Activated CD4-positive, alpha-beta T cell treated with anti-CD3 and anti-CD28 coated beads, Interleukin-2, amount 50 U/mL, for 48 hours (primary cell): ENCODE measurements at places on chromosomes 5 and 9.

DNA sequence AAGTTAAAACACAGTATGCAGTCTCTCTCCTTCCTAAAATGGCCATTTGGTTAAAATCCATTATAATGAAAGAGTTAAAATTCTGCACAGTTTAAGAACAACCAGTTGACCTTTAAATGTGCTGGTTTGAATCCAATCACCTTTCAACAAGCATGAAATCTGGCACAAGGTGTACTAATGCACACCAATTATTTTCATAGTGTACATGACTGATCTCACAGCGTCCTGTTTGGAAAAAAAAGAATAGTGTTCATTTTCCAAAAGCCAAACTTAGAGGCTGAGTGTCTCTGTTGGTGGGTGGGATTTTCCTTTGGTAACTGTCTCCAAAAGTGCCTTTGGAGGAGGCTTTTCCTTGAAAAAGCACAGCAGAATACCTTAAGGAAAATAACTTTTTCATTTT, 180.6 kb downstream of the DEPDC1B start:
- no peak for DNase-seq

DNA sequence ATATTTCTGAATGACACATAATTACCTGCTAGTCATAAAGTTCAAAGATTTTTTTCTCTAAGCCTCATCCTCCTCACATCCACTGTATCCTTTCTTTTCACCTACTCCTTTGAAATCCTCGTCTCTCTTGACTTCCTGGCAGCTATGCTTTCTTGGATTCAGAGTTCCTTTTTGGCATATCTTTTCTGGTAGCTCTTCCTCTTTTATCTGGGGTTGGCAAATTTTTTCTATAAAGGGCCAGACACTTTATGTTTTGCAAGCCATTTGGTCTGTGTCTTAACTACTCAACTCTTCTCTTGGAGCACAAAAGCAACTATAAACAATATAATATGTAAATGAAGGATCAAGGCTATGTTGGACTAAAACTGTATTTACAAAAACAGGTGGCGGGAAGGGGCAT, 197.5 kb downstream of the KIAA0825 start:
- DNase-seq, result no peak

DNA sequence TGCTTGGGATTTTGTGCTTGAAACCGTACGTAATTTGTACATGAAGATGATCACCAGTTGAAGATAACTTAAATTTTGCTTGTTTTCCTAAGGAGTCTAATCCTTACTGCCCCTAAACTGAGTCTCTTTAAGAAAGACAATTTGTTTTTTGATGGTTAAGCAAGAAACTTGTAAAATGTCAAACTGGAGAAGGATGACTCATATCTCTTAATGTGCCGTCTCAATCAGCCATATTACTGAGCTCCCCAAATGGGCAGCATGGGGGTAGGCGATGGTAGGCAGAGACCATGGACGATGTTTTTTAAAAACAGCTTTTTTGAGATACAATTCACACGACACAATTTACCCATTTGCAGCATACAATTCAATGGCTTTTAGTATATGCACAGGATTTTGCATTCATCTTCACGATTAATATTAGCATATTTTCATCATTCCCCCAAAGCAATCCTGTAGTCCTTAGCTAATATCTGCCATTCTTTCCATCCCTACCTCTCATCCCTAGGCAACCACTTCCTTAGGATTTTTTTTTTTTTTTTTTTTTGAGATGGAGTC, 14.3 kb downstream of the ARHGAP26 start:
- no peak for DNase-seq

DNA sequence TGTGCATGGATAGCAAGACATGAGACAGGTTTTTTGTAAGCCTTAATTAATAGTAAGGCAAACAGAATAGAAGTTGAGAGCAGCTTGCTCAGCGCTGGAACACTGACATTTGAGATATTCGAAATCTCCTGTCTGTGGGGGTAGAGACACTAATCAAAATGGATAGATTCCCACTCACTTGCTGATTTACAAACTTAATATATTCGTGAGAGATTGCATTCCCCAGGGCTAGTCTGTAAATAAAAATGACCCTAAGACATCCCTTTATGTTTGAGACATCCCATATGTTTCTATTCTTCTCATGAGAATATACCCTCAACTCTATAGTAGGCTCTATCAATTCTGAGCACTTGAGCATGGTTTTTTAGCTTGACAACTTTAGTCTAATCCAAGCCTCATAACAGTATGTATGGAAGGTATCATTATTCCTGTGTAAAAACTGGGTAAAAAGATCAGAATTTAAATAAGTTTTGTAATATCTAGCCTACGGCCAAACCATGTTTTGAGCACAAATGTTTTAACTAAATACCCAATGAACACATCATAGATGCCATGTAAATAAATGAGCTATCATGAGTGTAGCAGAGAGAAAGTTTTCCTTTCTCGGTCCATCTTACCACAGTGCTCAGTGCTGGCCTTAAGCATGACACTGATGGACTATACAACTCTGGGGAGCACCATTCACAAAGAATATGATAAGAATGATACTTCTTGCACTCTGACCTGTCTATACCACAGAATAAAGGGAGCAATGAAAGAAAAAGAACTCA, 609.2 kb downstream of the PSAT1 start:
- DNase-seq, result no peak

- no peak for DNase-seq
Observed at GRCh38 chr5:42874621-42875198, 63.0 kb upstream of the SELENOP start.

GRCh38 chr5:147404706-147405105, 105.2 kb downstream of the DPYSL3 start:
- DNase-seq, result no peak

- DNase-seq, result no peak
Observed at GRCh38 chr5:80181618-80182211, 74.1 kb downstream of the SERINC5 start.

- DNase-seq, result no peak
Observed at GRCh38 chr5:112734597-112734996, 3.1 kb upstream of the APC start.

GRCh38 chr5:178078197-178079010, 34.9 kb upstream of the N4BP3 start:
- DNase-seq, result no peak

DNA sequence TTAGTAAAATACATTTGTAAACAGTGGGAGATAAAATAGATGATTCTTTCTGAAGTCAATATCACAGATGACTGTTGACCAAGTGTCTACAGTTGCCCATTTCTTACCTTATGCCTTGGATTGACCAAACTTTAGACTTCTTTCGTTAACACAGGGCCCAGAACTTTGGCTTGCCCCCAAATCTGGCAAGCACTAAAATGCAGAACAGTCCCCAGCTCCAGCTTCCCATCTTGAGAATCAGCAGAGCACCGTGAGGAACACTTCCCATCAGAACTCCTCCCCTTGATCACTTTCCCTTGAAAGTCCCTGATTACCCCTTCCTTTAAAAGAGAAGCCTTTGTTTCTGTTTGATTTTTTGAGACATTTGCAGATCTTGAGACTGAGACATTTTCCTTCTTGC, 1039.9 kb downstream of the TLE1 start:
- no peak for DNase-seq

DNA sequence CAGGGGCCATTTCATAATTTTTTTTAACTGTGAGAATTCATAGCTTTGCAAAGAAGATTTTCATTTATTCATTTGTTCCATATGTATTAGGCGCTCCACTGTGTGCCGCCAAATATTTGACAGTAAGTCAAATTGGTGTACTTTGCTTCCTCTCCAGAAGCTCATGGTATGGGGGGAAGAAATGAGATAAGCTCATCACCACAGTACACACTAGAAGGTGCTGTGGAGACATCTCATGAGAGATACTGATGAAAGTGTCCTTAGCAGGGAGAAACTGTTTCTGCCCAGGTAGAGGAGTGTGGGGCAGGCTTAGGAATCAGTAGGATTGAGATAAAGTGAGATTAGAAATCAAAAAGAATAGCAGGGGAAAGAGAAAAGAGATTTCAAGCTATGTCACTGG, 136.2 kb downstream of the CDH6 start:
- DNase-seq, result no peak

DNA sequence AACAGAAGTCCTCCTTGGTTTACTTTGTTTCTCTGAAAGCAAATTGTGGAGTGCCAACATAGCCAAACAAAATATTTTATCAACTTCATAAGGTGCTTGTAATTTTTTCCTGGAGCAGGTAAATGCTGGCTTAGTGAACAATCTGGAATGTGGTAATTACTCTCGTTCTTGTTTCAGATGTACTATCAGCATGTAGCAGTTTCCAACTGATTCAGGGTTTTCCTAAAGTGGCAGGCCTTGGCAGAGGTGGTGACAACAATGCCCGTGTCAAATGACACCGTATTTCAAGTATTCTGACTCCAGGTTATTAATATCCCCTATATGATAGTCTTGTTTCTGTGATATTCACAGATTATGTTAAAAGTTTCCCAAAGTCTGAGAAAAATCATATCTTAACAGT, 1.2 kb downstream of the C9orf72 start:
- DNase-seq, result no peak

DNA sequence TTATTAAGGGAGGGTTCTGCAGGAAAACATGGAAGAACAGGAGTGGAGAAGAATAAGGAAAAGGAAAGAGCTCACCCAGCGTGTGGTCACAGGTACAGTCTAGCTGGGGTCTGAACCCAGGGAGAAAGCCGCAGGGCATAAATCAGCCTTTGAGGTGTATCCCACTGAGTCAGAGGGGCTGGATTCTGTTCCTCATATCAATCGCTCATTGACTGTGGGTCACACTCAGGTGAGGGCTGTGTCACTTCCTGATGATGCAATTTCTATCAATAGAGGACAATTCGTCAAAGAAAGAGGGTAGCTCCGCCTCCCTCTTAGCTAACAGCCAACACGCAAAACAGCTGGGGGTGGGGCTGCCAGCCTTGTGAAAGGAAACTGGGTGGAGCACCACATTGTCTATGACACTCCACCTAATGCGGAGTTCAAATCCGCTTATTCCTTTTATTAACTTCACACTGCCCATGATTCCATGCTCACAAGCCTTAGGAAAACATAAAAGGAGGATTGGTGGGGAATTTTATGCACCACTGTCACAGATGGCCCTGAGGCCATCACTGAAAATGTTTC, 176.2 kb downstream of the ICE1 start:
- DNase-seq, result no peak

GRCh38 chr9:30943446-30944224, 1440.8 kb upstream of the ACO1 start:
- DNase-seq, result no peak

- DNase-seq, result no peak
Observed at GRCh38 chr5:151345187-151345807, 2.1 kb downstream of the SLC36A2 start.

GRCh38 chr9:16579872-16580432, 290.5 kb downstream of the BNC2 start:
- DNase-seq, result no peak

- DNase-seq, result no peak
Observed at GRCh38 chr5:131684595-131684994, 49.6 kb upstream of the RAPGEF6 start.
